ENCODE measurements at places on chromosomes 6 and 20. TPM values are rescaled to one million over a fixed set of nuclear protein-coding genes. Genes with fewer than 3 reads are reported as not detected.

DNA sequence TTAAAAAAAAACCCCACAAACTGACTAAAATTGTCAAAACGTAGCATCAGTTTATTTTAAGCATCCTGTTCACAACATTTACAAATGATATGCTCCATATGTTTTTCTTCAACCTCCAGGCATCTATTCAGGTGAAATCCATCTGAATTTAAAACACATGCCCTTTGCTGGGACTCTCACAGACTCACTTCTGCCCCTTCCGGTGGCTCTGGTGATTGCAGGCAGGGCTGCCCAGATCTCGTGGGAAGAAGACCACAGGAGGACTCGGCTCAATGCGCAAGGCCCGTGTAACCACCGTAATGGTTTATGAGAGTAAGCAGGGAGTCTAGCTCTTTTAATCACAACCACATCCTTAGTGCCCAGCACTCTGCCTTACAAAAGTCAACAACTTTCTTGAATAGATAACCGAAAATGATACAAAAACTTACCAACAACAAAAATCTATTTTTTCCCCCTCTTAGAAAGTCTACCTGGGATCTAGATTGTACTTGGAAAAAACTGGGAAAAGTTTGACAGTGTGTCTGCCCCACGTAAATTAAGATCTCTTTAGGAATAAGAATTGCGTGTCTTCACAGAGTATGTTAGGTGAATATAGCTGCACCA is 139.1 kb downstream of the KIF16B start:
- no peaks in the 10 kb centered on the region for H3K4me1 ChIP-seq
- no peaks in the 10 kb centered on the region for H3K36me3 ChIP-seq
- DNase-seq: peak; percentile 67
- no peak overlapping the region for H3K27ac ChIP-seq
- no peak overlapping the region for H3K4me3 ChIP-seq

Gene PTCHD4
- 7.8 TPM for total RNA-seq

Gene XKR7
- total RNA-seq: 0.07 TPM

DNA sequence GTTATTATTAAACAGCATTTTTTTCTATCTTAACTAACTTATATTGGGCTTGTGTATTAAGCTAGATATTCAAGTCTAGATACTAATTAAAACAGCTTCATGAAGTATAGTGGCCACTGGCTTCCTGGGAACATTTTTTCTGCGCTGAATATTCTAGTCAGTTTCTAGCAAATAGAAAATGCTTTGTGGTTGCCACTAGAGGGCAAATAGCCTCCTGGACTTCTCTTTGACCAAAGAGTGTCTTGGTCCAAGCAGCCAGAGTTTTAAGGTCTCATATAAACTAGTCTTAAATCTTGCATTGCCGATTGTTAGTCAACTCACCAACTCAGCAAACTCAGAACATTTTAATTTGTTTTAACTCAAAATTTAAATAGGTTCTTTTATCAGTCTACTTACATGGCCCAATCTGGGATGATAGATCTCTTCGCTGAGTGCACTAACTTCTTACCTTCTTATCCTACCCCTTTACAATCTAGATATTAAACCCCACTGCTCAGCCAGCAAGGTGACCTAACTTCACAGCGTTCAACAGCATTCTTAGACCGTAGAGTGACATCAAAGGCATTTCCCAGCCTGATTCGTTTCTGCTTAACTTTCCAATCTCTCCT is 24.6 kb upstream of the ID4 start:
- H3K36me3 ChIP-seq: no peaks in the 10 kb centered on the region
- H3K27me3 ChIP-seq: no peaks in the 10 kb centered on the region
- H3K27ac ChIP-seq: no peak overlapping the region
- no peak overlapping the region for H3K4me3 ChIP-seq
- DNase-seq: peak; percentile 47

Gene EYA4
- 2.3 TPM for total RNA-seq

DNA sequence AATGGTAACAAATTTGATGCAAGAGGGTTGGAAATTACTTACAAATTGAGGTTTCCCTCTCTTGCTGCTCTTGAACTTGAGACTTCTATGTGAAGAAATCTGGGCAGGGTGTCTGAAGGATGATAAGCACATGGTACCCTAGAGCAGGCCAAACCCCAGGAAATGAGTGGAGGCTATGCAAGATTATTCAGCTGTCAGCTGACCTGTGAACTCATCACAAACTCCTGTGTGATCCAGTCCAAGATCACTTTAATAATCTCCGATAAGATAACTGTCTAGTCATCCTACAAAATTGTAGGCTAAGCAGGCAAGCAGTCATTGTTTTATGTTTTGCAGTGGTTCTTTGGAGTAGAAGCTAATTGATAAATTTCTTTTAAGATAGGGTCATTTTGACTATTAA is 213.1 kb downstream of the BTBD3 start:
- H3K36me3 ChIP-seq: no peaks in the 10 kb centered on the region
- no peak overlapping the region for H3K27ac ChIP-seq
- no peaks in the 10 kb centered on the region for H3K27me3 ChIP-seq
